Urinary bladder (tissue), 4 donors: ENCODE measurements at places on chromosomes 4 and X. TPM values are rescaled to one million over a fixed set of nuclear protein-coding genes. Genes with fewer than 3 reads are reported as not detected.

TASL gene
- 0.48 TPM for polyA plus RNA-seq

ZNF732 gene
- 0.19 TPM for polyA plus RNA-seq

USP17L25 gene
- polyA plus RNA-seq: not detected

CYBB gene
- polyA plus RNA-seq: 14.6 TPM

RBM46 gene
- not detected for polyA plus RNA-seq

EDA gene
- polyA plus RNA-seq: 3.8 TPM

GUCY1A1 gene
- polyA plus RNA-seq: 4.8 TPM

ARHGAP24 gene
- 17.5 TPM for polyA plus RNA-seq

PLAC1 gene
- 0.23 TPM for polyA plus RNA-seq

FAM241A gene
- 3.9 TPM for polyA plus RNA-seq

AR gene
- polyA plus RNA-seq: 4.8 TPM

EMCN gene
- polyA plus RNA-seq: 18.8 TPM

HEPH gene
- polyA plus RNA-seq: 31.3 TPM

MBNL3 gene
- 11.5 TPM for polyA plus RNA-seq

CSTF2 gene
- 8.6 TPM for polyA plus RNA-seq

CDX4 gene
- not detected for polyA plus RNA-seq

C4orf46 gene
- 5.4 TPM for polyA plus RNA-seq

COX7B2 gene
- polyA plus RNA-seq: not detected

NCBP2L gene
- polyA plus RNA-seq: not detected

PNMA6E gene
- polyA plus RNA-seq: not detected

DTHD1 gene
- polyA plus RNA-seq: 0.04 TPM

IGSF1 gene
- polyA plus RNA-seq: 0.24 TPM

FRG2 gene
- polyA plus RNA-seq: not detected
